SHP77 (cell line): ENCODE measurements at places on chromosomes 11 and 22.

DNA sequence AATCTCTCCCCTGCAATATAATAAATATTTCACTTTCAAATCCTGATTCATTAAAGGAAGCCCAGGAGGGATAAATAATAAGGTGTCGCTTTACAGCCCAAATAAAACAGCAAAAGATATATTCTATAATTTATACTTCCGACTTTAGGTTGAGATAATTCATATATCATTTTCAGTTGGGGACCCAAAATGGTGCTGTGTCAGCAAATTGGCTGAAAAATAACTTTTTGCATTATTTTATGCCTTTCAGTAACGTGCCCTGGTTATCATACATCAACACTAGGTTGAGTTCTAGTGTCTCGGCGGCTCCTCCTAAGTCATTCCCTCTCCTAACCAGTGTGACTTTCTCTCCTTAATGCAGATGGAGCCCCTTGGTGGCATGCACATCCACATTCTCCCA is 278.2 kb downstream of the NXPE2 start:
- DNase-seq = no peak

- no peak for DNase-seq
Observed at GRCh38 chr11:10866893-10867331, 9.1 kb upstream of the ZBED5 start.

DNA sequence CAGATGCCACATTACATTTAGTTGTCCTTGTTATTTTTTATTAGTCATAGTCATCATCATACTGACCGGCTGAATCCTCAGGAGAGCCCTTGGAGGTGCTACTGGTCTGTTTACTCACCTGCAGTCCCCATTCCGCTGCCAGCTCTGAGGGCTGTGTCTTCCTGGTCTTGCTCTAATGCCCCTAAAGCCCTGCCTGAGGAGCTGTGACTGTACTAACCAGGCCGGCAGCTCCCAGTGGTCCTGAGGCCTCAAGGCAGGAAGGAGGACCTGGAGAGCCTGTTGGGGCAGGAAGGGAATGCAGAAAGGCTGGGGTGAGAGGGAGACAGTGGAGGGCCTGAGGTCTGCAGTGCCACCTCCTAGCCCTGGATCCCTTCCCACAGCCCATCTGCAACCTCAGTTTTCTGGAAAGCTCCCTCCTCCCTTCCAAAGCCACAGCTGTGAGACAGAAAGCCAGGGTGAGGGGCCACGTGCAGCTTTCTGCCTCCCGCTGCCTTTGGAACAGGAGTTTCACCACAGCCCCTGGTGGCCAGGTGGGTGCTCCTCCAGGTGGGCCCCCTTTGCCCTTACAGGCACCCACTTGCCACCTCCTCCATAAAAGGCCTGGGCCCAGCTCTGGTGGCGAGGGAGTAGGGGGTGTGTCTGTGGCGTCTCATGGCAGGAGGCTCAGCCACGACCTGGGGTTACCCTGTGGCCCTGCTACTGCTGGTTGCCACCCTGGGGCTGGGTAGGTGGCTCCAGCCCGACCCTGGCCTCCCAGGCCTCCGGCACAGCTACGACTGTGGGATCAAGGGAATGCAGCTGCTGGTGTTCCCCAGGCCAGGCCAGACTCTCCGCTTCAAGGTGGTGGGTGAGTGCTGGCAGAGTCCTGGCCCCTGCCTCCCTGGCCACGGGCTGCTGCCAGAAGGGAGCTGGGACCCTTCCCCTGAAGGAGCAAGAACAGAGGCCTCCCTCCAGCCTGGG is at the start of gene ZP1:
Gene ZP1 (plus strand): TSS at position 632 of the 960 bp plus-strand sequence. CDS start 20 bp downstream, at position 652.
- peak; percentile 58 for DNase-seq

DNA sequence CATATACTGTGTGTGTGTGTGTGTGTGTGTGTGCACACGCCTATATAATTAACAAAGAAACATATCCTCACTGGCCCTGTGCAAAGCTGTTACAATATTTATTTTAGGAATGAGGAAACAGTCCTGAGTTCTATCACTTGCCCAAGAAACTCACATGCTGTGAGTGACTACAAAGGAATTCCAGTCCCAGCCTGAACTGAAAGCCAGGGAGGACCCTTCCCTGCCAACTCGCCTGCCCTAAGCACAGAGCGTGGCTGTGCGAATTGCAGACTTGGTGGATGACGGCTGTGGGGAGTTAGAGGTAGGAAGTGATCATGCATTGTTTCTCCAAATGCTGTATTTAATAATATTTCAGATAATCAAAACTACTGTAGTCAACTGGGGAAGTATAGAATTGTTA is 26.4 kb upstream of the CD5 start:
- DNase-seq = no peak

DNA sequence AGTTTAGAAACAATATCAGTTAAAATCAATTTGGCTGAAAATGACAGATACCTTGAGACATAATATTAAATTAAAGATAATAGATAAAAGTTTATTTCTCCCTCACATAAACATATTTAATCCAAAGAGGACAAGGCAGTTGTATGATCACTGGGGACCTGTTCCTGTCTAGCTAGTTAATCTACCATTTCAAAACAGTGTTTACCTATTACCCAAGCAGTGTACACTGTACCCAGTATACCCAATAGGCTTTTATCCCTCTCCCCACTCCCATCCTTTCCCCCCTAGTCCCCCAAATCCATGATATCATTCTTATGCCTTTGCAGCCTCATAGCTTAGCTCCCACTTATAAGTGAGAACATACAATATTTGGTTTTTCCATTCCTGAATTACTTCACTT is 229.7 kb upstream of the LARGE1 start:
- no peak for DNase-seq

- no peak for DNase-seq
Observed at GRCh38 chr22:31947296-31947695, 3.0 kb downstream of the YWHAH start.

DNA sequence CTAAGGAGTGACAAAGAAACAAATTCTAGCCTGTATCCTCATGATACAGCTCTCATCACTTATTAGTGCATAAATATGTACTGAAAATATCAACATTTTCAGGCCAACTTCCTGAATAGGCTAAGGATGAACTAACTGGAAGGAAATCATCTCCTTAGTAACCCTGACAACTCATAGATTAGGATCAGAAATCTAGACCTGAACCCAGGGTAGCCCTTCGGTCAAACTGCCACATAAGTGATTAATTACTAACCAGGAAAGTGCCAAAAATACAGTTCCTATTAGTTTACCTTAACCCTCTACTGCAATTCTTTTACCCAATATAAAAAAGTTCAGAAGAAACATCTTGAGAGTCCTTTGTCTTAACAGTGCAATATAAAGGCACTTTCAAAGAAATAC is 40.0 kb downstream of the AMBRA1 start:
- no peak for DNase-seq

DNA sequence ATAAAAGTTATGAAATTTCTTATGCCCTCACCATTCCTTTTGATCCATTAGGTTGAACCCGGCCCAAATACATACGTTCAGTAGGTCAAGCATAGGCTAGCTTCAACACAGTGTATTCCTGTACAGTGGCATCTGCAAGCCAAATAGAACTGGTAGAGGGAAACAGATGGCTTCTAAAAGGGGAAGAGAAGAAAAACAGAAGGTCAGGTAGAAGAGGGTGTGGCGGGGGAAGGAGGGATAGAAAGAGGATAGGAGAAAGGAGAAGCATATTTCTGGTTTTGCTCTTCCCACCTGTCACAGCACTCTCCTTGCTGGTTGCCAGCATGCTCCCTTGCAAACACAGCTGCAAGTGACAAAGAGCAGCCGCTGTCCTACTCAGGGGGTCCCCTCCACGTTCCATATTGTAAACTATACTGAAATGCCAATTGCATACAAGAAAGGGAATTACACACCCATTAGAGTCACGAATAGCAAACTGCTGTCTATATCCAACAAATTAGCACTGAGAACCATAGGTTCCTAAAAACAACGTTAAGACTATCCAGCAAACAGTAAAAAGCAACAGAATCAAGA is 71.8 kb downstream of the PHF21A start:
- no peak for DNase-seq

GRCh38 chr11:110433393-110434333 is 3.9 kb downstream of the FDX1 start:
- DNase-seq = peak; percentile 30

DNA sequence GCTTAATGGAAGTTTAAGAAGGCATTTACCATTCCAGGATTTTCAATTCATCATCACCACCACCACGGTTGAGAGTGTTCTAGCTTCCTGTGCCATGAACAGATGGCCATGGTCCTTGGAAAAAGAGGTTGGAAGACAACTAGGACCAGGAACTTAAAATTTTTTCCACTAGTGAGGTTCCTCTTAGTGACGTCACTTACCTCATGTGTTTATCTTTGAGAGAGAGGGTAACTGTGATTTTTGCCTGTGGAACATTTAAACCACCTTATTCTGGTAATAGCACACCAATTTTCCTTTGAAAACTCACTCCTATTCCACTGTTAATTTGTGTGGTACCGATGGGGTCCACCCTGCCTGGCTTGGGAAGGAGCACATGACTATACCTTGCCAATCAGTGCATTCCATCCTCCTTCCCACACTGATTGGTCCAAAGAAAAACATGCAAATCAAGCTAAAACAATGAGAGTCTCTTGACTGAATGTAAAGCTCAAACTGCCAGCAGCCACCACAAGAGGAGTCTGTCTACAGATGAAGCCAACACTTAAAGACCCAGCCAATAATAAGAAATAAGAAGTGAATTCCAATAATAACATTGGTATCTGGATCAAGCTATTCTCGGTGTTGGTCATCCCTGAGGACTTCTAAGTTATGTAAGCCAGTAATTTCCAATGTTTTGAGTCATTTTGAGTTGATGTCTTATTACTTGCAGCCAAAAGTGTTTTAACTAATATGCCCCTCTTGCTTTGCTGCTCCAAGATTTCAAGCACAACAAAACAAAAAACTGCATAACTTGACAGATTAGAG is 111.8 kb downstream of the MPPED2 start:
- DNase-seq = no peak

- no peak for DNase-seq
Observed at GRCh38 chr22:49997932-49998717, 14.4 kb downstream of the IL17REL start.

DNA sequence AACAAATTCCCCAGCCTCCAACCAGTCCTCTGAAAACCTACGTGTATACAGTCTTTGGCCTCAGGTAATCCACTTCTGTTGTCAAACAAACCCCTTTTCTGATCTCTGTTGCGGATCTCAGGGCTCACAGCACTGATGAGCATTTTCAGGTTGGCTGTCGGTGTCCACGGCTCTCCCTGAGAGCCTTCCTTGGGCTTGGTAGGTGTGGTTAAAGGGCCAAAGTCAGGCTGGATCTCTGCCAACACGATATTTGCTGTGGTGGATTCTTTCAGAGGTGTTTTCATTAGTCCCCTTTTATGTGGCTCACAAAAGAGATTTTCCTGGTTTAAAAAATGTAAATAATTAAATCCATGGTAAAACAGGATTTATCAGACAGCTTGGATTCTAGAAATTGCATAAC is 2.9 kb downstream of the E2F8 start:
- DNase-seq = no peak
